ENCODE measurements at places on chromosomes 5 and 9.

DNA sequence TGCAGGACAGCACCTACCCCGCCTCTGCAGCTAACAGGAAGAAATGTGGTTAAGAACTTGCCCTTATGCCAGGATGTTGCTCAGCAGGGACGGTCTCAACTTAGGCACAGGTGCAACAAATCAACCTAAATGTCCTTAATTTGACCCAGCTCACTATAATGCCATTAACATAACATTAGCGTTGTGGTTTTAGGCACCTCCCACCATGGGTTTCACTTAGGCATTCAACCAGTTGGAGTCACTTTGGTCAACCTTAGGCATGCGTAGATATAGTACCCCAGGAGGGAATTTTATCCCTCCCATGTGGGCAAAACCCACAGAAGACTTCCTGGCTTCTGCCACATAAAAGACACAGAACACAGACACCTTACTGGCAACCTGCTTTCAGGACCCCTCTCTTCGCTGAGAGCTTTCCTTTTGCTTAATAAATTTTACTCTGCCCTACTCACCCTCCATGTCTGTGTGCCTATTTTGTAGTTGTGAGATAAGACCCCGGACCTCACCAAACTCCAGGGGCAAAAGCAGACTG lies 8.7 kb upstream of the ERAP1 start:
- no peak for DNase-seq

DNA sequence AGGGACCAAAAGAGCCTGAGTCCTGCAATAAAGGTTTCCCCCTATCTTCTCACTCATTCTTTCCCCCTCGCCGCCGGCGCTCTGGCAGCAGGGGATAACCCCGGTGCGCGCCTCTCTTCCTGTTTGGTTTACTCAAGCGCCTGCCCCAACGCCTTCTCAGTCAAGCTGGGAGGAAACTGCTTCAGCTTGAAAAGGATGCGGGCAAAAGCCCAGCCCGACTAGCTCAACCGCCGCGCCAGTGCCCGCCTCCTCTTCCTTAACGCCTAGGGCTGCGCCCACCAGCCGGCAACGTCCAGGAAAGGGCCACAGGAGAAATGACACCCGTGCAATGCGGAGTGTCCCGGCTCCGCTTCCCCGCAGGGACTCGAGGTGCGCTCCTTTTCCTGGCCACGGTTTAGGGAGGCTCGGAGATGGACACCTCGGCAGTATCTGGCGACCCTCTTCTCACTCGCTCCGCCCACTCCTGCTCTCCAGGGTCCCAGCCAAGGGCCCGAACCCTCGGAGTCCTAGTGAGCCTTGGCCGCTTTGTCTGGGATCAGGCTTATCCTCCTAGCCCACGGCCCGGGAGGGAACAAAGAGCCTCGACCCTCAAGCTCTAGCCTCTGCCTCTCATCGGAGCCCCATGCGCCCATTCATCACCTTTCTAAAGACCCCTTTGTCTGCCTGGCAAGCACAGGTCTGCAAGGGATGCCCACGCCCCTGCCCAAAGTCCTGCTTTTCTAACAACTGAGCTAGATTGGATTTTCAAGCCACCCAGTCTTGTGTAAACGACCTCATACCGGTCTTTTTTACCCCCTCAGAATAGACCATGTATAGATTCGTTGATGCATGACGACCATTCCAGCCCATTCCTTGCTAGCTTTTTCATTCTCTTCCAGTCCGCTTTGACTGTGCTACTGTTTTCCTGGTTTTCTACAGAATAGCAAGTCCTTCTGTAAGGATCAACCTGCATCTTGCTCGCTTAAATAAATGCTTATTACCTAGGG lies 2.0 kb downstream of the ST8SIA4 start:
- DNase-seq = no peak

- DNase-seq = no peak
Measured at GRCh38 chr5:86979811-86980411, 287.8 kb upstream of the RASA1 start.

DNA sequence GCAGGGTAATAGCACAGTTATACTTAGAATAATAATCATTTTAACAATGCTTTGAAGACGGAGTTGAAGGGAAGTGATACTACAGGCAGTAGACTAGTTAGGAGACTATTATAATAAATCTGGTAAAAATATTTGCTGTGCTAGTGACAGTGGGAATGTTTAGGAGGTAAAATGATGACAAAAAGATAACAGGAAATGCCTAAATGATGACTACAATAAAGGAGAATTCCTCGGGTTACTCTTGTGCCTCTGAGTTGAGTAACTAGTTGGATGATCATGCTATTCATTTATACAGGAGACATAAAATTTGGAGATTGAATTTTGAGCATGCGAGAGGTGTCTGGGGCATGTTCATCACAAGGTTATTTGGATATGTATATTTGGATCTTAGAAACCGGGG lies 32.2 kb upstream of the PAM start:
- no peak for DNase-seq

DNA sequence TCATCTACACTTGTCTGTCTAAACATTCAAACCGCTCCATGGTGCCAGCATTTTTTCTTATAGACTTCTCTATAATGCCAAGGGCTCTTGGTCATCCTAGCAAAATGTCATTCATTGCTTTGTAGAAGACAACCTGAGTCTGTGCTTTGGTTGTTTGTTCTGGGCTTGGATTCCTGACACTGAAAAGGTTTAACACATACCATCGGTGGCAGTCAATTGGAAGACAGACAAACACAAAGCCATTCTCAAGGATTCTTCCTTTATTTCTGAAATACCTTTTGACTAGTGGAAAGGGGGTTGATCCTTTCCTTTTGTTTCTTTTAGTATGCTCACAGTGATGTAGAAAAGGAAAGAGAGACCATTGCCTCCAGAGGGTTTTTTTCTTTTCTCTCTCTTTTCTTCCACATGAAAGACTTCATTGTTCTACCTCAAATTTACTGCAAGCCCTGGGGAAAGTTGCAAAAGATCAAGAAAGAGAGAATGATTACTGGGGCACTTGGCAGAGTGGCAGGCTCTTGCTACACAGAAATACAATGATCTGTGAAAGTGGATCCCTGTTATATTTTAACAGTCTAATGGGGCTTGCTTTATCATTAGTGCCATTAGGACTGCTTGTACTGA lies 66.4 kb upstream of the TMC1 start:
- no peak for DNase-seq

- DNase-seq = no peak
Measured at GRCh38 chr5:35183556-35183955, 46.7 kb downstream of the PRLR start.

DNA sequence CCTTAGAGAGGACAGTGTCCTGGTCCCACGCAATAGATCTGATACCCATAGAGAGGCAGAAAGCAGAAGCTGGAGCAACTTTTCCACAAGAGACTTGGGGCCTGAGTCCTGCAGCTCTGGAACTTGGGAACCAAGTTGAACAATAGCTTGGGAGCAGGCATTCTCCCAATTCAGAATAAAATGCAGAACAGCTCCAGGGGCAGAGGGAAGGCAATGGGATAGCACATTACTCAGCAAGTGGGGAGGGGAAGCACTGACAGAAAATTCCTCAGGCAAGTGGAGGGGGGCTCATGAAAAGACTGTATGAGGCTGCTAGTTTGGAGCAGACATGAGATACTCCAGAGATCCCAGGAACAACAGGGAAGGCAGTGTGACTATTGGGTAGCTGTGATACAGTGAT lies 513.6 kb downstream of the HINT1 start:
- DNase-seq = no peak

GRCh38 chr5:108747774-108748400 lies at the start of gene FER:
TSS of gene FER (plus strand) at chr5:108747897. CDS start at chr5:108798183, 50,286 bp downstream.
- DNase-seq = peak; percentile 30
